SW 1271 (cell line): ENCODE measurements at places on chromosomes 2 and 18.
A peak's percentile ranks its signal among the peaks of the same experiment; 100 is the strongest.

GRCh38 chr18:59835605-59836379 lies 64.0 kb upstream of the PMAIP1 start:
- no peak for DNase-seq

GRCh38 chr2:224650815-224651439 lies 65.2 kb downstream of the CCDC195 start:
- peak; percentile 58 for DNase-seq

- no peak for DNase-seq
Measured at GRCh38 chr18:4455113-4455811, at the start of gene DLGAP1. TSS of gene DLGAP1 (minus strand) at chr18:4455307.

GRCh38 chr18:73147590-73147989 lies 279.8 kb upstream of the NETO1 start:
- no peak for DNase-seq

DNA sequence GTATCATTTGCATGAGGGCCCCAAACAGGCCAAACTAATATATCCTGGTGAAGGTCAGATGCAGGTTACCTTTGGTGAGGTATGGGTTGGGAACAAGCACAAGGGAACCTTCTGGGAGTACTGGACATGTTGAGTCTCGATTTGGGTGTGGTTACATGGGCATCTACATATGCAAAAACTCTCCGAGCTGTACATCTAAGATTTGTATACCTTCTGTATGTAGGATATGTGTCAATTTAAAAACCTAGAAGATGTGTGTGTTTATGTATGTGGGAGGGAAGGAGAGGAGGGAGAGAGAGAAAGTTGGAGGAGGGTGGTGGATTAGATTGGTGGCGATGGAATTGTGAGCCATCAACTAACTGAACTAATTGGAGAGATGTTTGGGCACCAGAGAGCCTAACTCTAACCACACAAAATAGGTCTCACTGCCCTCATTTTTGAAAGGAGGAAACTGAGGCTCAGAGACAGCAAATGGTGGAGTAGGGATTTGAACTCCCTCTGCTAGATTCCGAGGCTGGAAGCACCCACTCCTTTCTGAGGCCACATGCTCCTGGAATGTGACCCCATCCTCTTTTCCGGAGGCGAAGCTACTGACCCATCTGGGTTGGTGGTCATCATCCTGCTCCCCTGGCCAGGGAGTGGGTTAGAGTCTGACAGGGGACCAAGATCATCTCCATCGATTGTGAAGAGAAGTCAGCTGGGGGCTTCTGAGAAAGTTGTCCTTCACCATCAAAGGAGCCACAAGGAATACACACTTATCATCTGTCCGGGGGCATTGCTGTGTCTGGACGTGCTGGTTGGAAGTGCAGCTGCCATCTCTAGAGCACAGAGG lies 107.3 kb upstream of the MYCN start:
- DNase-seq = no peak

DNA sequence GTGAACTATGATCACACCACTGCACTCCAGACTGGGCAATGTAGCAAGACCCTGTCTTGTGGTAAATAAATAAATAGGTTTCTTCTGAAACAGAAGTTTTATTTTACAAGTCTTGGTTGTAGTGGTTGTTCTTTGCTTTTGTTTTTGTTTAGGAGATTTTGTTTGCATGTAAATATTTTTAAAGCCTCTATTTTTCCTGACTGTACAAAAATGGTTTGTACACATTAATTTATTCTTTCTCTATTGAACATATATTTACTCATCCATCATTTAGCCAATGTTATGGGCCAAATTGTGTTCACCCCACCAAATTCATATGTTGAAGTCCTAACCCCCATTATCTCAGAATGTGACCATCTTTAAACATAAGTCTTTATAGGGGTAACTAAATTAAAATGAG lies 580.1 kb downstream of the EPHA4 start:
- DNase-seq = no peak

DNA sequence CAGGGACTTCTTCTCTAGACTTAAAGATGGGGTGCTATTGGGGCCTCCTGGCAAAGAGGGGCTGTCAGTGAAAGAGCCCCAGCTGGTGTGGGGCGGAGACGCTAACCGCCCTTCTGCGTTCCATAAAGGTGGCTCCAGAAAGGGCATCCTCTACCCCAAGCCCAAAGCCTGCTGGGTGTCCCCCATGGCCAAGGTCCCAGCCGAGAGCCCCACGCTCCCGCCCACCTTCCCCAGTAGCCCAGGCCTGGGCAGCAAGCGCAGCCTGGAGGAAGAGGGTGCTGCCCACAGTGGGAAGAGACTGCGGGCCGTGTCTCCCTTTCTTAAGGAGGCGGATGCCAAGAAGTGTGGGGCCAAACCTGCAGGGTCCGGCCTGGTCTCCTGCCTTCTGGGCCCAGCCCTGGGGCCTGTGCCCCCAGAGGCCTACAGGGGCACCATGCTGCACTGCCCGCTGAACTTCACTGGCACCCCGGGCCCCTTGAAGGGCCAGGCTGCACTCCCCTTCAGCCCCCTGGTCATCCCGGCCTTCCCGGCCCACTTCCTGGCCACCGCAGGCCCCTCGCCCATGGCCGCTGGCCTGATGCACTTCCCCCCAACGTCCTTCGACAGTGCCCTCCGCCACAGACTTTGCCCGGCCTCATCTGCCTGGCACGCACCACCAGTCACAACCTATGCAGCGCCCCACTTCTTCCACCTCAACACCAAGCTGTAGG lies 15.2 kb downstream of the ARID5A start:
- no peak for DNase-seq

DNA sequence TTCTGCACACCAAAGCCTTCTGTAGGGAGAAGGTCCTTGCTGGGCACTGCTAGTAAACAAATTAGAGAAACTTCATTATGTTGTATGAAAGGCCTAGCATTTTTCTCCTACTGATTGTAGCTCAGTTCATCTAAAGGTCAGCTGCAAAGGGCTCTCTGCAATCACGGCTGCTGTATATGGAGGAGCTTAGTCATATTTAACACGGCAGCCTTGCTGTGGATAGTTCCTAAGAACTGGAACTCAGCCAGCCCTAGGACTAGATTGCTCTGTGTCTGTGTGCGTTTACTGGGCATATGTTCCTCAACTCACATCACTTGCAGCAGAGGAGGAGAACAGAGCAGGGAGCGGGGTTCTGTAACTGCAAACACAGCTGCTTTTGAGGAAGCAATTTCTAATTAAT lies 1103.9 kb upstream of the KLHL29 start:
- DNase-seq = no peak

- no peak for DNase-seq
Measured at GRCh38 chr18:64127172-64127571, 21.7 kb downstream of the LINC00305 start.

DNA sequence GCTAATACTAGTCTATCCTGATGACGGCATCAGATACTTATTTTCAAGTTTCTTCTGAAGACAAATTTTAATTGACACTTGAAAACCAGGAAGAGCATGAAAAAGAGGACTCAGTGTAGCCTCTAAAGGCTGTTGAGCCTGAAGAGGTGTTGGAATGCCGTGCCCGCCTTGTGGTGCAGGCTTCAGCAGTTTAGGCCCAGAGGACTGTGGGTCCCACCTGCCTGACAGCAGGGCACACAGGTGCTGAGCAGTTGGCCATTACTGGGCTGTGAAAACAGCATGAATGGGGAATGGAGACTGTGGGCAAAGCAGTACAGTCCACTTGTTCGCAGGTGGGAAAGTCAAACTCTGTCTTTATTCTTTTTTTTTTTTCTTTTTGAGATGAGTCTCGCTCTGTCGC lies 49.8 kb upstream of the THOC1 start:
- DNase-seq = no peak

DNA sequence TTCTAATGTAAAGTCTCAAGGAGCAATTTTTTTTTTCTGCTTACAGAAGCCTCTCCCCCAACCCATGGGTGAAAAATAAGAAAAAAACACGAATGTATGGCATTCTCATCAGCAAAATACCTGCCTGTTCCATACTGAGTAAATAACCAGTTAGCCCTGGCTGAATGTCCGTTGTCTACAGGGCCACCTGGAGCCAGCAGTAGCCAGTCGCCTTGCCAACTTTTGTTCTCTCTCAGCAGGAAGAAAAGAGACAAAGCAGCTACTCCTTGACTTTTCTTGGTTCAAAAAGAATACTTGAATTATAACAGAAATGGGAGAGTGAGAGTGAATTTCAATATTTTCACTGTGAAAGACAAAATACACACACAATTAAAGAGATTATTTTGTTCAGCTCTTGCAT lies 532.9 kb upstream of the CRIM1 start:
- no peak for DNase-seq

- DNase-seq = no peak
Measured at GRCh38 chr2:43270930-43271615, 44.7 kb upstream of the ZFP36L2 start.

DNA sequence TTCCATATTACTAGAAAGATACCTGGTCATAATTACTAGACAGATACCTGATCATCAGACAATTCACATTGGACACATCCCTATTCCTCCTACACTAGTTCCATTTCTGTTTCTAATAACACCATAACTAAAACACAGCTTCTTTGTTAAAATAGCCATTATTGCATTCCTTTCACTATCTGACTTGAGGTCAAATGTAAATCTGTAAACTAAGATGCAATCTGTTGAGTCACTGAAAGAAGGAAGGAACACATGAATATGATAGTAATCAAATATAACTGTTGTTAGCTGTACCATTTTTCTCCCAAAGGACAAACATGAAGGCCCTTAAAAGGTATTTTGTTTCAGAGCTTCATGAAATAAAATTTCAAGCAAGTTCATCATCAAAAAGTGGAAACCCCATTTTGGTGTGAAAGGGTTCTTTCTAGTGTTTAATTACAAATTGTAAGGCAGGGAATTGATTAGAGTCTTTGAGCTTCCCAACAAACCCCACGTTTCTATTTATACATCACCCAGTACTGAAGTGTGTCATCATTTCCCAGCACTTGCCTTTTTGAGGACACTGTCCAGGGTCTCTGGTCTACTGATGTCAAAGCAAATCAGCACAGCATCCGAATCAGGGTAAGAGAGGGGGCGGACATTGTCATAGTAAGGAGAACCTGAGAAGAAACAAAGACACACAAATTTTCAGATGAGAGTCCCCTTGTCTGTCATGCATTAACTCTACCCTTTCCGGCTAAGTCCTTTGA lies 13.0 kb downstream of the RND3 start:
- DNase-seq = no peak
